Activated T-helper 1 cell treated with Interleukin-2 at 50 U/mL for 16 hours (primary cell): ENCODE measurements at places on chromosomes 2 and 18.

DNA sequence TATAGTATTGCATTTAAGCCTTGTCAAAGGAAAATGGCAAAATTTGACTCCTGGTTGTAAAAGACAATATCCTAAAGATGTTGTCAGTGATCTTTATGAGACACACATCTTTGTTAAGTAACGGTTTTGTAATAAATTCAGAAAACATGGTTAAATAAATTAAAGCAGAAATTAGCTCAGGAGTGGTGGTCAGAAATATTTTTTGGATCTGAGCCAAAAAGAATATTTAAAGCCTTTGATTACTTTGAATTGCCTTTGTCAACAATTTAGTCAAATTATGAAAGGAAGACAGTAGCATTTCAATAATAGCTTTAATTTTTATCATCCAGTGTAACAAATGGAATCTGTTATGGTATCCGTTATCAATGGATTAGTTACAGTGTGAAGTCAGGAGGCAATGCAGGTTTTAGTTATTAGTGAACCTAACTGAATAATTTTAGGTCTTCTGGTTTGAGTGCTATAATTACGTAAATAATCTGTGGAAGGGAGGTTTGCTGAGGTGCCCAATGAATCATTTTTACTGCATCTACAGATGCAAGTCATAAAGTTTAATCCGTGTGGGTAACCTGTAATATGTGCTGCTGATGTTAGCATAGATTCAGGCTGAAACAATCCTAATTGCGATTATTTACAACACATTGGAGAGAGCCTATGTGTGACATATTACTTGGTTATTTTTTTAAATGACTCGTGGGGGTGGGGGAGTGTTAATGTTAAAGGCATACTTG lies 42.7 kb downstream of the SMAD4 start:
- no peak for DNase-seq

- DNase-seq, result no peak
These were observed 41.0 kb downstream of the ROCK2 start for GRCh38 chr2:11303290-11304013.

GRCh38 chr2:26136451-26136850 lies 36.4 kb upstream of the GAREM2 start:
- DNase-seq, result no peak

- DNase-seq, result no peak
These were observed 136.7 kb downstream of the TMEM247 start for GRCh38 chr2:46615986-46616485.

DNA sequence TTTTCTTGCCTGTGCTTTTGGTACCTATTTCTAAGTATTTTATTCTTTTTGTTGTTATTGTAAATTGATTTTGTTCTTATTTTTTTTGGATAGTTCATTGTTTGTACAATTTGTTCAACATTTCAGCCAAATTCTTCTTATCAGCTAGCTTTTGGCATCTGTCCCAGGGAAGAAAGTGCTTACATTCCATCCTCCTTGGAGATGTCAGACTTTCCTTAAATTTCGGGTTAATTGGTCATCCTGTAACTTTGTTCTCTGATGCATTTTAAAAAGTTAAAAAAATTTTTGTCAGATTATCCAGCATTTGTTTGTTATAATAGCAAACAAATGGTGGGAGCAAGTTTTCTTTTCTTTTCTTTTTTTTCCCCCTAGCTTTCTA lies 60.3 kb downstream of the PTH2R start:
- no peak for DNase-seq

- DNase-seq, result no peak
These were observed 17.5 kb upstream of the ARHGEF4 start for GRCh38 chr2:130819226-130819607.

- no peak for DNase-seq
These were observed 121.2 kb upstream of the SPRED2 start for GRCh38 chr2:65553504-65554074.

- no peak for DNase-seq
These were observed 13.9 kb downstream of the NOSTRIN start for GRCh38 chr2:168816369-168816768.

GRCh38 chr2:30226144-30227032 lies 4.9 kb upstream of the LBH start:
- DNase-seq, result no peak

- no peak for DNase-seq
These were observed 162.5 kb downstream of the RAD51AP2 start for GRCh38 chr2:17355608-17356329.

GRCh38 chr2:232386490-232386739 lies 7.9 kb downstream of the ALPP start:
- no peak for DNase-seq

DNA sequence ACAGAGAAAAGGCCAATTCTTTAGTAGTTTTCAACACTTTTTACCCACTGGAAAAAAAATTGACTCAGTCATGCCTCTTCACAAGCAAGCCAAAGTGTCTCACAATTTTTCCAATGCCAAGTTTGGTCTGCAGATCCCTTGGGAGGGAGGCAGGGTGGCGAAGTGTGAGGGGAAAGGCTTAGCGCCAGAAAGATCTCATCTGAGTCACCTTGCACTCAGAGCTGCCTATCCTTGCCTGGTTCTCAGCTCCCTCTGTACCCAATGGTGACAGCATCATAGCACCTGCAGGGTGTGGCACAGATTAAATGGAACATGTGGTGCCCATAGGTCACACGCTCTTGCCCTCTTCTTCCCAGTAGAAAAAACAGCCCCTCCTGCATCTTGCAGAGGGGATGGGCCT lies 55.2 kb upstream of the GYPC start:
- no peak for DNase-seq

GRCh38 chr2:43184339-43184895 lies 42.0 kb downstream of the ZFP36L2 start:
- peak; percentile 38 for DNase-seq

DNA sequence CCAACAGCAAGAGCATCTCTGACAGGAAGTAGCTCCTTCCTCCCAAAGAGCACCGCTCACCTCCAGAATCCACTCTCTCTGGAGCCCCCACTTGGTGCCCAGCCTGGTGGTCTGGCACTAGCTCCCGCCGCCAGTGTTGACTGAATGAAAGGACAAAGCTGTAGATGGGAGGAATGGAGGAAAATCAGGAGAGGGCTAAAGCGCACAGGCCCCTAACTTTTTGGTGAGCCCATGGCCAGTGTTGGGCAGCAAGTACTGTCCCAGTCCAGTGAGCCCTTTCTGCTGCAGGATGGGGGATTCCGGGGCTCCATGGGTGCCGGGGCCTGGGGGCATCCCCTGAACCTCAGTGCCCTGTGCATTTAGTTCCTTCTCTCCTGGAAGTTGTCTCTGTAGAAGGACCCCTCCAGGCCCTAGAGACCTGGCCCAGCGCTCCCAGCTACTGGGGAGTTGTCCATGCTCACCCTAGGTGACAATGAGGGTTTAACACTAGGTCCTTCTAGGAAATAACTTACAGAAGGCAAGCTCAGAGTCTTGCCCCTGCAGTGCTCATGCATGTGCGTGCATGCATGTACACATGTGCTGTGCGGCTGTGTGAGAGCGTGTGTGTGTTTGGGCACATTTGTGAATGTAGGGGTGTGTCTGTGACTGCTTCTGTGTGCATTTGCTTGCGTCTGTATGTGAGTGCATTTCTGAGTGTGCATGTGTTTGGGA lies 33.6 kb downstream of the GLI2 start:
- DNase-seq, result no peak

- DNase-seq, result no peak
These were observed 89.0 kb downstream of the MTCL1 start for GRCh38 chr18:8794156-8794933.

DNA sequence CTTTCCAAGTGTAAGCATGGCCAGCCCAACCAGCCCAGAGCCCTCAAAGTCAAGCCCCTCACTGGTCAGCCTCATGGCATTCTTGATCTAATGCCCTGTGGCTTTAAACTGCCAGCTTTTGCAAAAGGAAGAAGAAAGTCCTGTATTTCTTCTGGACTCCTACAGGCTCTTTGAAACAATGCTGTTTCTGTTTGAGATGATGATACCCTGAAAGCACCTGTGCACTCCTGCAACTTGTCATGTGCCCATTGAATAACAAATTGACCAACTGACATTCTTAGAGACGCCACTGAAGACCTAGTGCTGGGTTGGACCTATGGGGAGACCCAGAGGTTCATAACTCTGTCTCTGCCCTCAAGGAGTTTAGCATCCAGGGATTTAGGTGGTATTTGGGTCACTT lies 82.0 kb upstream of the MSH2 start:
- DNase-seq, result no peak

GRCh38 chr2:32937602-32938448 lies 8.9 kb upstream of the LTBP1 start:
- DNase-seq, result no peak

DNA sequence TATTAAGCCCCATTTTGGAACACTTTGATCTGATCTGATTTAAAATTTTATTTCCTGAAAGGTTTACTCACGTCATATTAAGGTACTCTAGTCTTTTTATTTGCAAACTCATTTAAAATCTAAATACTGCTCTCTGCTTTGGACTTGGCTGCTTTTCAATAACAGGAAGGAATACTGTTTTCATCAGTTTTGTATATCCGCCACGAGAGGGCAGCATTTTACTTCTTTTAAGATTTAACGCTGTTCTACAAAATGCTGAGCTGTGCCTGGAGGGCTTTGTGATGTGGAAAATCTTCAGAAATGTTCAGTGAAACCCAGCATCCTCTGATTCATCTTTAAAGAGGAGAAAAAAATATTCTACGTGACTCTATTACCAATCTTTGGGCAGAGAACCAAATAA lies 37.5 kb upstream of the SLC38A11 start:
- no peak for DNase-seq

DNA sequence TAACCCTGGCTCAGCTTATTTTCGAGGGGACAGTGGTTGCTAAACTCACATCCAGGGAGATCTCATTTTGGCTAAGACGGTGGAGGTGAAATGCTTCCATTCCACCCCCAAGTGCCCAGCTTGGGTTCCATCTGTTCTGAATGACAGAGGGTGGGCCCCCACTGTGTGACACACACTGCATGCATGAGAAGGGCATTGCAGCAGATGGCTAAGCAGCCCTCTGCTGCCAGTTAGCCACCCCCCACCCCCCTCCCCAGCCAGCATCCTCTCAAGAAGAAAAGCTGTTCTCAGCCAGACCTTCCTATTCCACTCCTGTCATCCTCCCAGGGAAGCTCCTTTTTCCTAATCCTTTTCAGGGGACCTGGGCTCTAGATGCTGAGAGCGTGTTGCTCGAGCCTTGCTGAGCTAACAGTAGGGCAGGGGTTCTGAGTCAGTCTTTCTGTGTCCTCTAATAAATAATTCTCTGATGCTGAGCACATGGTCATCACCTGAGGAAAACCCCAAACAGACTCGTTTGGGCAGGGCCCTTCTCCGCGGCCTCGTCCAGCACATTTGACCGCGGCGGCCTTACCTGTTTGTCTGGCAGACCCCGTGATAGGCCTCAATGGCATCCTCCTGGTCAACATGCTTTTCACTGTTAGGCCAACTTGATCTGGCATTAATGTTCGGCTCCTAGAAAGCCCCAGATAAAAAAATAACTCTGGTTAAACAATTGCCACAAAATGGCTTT lies 49.5 kb upstream of the ACAA2 start:
- DNase-seq, result no peak

- no peak for DNase-seq
These were observed 23.2 kb downstream of the CTIF start for GRCh38 chr18:48562075-48562474.

GRCh38 chr2:224869601-224870233 lies 153.6 kb upstream of the CCDC195 start:
- DNase-seq, result no peak

- no peak for DNase-seq
These were observed 3.6 kb downstream of the GPC1 start for GRCh38 chr2:240438810-240439697.

GRCh38 chr2:47485751-47486300 lies 82.9 kb downstream of the MSH2 start:
- DNase-seq, result no peak

DNA sequence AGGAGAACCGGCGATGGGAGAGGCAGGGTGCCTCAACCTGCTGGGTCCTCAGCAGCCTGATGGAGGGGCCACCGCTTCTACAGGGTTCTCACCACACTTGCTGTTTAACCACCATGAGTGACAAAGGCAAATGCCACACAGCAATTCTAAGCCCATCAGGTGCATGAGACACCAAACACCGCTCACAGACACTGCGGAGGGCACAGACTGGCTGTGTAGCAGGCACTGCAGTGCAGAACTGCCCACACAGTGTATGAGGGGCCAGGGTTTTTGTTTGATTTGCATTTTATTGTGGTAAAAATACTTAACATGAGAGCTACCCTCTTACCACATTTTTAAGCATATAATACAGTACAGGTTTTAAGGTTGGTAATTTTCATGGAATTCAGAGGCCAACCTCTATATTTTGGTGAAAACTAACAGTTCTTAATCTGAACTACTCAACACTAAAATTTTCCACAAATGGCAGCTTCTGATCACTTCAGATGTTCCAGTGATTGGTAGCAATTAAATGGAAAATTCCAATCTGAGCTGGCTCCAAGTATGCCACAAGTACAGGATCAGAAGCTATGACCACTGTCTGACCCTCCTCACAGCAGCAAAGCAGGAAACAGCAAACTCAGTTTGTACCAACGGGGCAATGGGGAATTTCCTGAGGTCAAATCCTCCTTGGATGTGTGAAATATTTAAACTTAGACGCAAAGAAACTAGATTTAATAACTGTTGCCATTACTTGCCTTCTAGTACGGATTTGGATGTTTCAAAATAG lies 67.7 kb downstream of the FAM210A start:
- no peak for DNase-seq

GRCh38 chr18:80136679-80137078 lies 27.6 kb downstream of the ADNP2 start:
- DNase-seq, result no peak

DNA sequence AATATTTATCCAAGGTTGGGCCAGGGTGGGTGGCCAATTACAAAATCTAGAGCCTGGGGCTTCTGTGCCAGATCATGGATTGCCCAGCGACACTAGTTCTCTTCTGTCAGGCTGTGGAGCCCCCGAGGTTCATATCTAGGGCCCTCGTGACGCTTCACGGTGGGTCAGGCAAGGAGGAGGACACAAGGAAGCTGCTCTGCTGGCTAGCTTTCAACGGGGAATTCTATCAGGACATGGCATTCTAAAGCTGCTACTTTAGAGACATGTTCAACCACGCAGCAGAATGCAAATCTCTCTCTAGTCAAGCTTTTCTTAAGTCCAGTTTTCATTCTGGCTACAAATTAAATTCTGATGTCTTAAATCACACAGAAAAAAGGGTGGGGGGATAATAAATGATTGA lies 180.2 kb downstream of the THADA start:
- no peak for DNase-seq

DNA sequence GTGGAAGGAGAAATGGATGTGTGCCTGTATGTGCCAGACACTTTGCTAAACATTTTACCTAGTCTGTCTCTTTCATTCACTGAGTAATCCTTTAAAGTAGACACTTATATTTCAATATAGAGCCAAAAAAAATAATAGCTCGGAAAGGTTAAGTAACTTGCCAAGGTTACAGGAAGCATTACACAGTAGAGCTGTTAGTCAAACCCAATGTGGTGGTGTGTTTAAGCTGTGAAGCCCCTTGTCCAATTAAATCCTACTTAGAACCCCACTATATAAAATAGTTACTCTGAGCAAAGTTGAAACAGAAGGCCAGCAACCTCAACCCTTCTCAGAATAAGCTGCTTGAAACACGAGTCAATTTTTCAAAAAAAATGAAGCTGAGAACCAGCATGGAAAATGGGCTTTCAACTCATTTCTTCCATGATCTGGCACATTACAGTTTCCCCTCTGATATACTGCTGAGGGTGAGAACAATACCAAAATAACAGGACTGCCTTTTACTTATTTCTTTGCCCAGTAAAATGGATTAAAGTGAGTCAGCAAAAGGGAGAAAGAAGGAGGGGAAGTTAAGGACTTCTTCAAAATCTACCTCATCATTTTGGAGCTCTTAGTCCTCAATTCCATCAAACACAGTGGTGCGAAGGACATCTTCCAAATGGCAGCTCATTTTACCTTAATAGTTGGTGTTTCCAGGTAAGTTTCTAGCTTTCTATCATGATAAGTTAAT lies 7.9 kb downstream of the RDH14 start:
- no peak for DNase-seq
